ENCODE measurements at places on chromosomes 3 and 15.

DNA sequence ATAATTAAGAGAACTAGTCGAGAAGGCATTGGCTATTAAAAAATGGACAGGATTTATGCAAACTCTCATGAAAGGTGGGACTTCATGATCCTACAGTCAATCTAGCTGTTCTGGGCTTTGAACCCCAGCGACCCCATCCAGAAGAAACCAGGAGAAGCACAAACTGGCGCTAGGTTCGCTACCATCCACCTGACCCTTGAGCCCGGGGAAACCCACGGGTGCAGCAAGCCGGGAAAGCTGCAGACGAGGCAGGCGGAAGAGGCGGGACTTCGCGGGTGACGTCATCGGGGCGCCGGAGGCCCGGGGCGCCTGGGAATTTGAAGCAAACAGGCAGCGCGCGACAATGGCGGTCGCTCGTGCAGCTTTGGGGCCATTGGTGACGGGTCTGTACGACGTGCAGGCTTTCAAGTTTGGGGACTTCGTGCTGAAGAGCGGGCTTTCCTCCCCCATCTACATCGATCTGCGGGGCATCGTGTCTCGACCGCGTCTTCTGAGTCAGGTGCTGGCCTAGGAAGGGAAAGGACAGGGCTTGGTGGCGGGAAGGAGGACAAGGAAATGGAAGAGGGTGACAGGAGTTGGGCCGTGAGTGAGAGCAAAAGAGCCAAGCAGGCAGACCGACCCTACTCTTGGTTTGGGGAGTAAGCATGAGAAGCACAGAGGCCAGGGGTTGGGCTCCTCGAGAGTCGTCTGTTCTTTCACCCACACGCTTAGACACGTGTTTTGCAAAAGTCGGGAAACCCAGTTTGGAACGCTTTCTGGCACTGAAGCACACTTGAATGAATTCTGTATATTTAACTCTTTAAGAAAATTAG is at the start of gene UMPS:
TSS of gene UMPS (plus strand) at position 324 of the 812 bp plus-strand sequence. CDS start at position 344, 20 bp downstream.
- DNase-seq = peak; percentile 70

- DNase-seq = no peak
Measured at GRCh38 chr3:123909785-123910184, 25.7 kb upstream of the MYLK start.

- DNase-seq = no peak
Measured at GRCh38 chr15:79529157-79529785, 97.1 kb downstream of the MINAR1 start.

DNA sequence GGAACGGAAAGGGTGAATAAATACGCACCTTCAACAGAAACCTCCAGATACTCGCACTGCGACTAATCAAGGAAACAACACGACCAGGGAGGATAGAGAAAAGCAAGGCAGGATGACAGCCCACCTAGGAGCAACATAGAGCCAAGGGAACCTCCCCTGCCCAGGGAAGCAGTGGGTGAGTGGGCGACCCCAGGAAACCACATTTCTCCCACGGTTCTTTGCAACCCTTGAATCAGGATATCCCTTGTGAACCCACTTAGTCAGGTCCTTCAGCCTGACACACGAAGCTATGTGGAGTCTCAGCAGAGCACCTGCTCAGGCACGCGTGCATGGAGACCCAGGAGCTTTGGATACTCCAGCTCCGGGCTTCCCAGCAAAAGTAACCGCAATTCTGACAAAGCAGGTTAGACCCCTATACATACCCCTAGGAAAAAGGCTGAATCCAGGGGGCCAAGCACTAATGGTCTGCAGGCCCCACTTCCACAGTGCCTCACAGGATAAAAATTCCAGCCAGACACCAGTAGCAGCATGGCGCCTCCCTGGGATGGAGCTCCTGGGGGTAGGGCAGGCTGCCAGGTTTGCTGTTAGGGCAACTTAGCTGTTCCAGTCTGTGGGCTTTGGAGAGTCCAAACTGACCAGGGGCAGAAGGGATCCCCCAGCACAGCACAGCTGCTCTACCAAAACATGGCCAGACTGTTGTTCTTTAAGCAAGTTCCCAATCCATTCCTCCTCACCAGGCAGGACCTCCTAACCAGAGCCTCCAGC is 38.4 kb upstream of the PXYLP1 start:
- no peak for DNase-seq

DNA sequence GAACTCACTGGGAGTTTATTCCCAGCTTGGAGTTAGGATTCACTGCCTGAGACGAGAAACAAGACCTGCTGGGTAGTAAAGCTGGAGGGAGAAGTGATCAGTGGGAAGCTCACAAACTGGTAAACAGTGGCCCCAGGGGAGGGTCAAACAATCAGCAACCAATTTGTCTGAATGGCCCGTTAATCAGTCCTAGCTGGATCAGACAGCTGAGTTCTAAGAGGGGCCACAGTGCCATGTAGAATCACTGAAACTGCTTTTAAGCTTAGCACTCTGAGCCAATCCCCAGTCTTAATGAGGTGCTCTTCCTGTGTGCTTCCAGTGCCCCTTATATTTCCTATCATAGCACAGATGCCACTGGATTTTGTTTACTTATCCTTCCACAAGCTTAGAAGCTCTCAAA is 591.7 kb downstream of the RSL24D1 start:
- no peak for DNase-seq

GRCh38 chr3:20442846-20443245 is 256.8 kb upstream of the SGO1 start:
- no peak for DNase-seq

- DNase-seq = no peak
Measured at GRCh38 chr3:183033746-183034145, 53.4 kb upstream of the DCUN1D1 start.

DNA sequence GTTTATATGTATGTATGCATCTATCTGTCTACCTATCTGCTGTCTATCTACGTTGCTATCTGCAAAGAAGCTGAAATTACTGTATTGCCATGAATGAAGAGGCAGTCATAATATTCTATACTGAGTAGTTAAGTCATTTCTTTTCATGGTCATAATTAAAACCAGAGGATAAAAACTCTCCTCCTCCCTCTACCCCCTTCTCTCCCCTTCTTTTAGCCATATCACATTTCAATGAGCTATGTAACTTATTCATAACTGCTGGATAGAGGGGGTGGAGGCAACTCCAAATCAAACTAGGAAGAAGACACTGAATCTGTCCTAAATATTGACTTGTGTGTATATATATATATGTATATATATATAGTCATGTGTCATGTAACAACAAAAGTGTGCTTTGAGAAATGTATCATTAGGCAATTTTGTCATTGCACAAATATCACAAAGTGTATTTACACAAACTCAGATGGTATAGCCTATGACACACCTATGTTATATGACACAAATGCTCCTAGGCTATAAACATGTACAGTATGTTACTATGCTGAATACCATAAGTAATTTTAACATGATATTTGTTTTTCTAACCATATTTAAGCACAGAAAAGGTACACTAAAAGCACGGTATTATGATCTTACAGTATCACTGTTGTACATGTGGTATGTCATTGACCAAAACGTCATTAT is 229.7 kb upstream of the KCNMB2 start:
- no peak for DNase-seq

DNA sequence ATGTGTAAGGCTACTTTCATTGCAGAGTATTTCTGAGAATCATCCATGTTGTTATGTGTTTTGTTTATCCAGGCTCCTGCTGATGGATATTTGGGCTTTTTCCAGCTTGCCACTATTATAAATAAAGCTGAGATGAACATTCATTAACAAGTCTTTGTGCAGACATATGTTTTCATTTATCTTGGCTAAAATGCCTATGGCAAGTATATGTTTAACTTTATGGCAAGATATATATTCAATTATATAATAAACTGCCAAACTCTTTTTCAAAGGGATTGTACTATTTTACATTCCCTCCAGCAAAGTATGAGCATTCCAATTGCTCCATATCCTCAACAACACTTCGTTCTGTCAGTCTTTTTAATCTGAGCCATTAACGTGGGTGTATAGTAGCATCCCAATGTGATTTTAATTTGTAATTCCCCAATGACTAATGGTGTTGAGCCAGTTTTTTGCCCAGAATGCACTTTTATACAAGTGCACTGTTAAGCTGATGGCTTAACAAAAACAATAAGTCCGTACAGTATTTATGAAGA is 452.4 kb downstream of the SHQ1 start:
- no peak for DNase-seq

DNA sequence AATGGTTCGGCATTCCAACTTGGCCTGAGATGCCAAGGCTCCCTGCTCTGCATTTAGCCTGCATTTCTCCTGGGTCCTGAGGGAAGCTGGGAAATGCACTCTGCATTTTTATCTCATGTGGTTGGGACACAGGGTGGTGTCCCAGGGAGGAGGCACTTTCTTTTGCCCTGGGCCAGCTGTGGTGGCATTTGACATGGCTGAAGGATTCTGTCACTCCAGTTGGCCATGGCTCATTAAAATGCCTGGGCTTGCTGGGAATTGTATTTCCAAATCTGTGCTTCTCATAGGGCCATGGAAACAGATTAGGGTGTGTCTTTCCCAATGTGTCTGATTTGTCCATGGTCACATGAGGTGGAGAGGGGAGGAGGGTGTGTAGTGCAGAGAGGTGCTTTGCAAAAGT is 128.3 kb upstream of the RGMA start:
- DNase-seq = no peak

DNA sequence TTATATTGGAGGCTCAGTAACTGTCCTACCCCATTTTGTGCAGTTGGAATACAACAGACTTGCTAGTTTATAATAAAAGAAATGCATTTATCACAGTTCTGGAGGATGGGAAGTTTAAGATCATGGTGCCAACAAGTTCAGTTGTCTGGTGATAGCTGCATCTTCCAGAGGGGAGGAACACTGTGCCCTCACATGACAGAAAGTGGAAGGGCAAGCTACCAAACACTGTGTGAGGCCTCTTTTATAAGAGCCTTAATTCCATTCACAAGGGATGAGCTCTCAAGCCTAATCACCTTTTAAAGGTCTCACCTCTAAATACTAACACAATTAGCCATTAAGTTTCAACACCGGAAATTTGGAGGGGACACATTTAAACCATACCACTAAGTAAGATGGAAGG is 1073.9 kb downstream of the PLOD2 start:
- no peak for DNase-seq

DNA sequence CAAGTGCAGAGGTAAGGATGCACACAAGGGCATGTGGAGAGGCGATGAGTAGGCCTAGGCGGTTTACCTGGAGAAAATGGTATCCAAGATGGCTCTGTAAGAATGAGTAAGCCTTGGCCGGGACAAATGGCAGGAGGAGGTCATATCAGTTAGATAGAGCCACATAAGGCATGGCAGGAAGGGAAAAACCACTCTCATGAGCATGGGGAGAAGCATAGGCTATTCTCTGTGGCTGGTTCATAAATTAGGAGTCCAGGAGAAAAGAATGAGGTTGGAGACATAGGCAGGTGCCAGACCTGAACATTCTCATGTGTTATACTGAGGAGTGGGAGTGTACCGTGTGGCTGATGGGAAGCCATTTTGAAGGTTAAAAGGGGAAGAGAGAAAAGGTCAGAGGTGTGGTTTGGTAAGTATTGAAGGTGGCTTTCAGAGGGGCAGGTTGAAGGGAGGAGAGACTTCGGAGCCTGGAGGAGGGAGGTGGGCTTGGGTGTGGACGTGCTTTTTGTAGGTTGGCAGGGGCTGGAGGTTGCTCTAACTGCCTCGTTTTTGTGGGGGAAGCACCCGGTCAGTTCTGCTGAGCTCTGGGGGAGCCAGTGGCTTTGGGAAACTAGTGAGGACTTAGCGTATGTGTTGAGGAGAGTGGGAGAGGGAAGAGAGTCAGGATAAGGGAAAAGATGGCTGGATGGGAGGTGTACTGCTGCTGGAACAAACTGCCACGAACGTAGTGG is 4.6 kb upstream of the FAM43A start:
- DNase-seq = no peak

DNA sequence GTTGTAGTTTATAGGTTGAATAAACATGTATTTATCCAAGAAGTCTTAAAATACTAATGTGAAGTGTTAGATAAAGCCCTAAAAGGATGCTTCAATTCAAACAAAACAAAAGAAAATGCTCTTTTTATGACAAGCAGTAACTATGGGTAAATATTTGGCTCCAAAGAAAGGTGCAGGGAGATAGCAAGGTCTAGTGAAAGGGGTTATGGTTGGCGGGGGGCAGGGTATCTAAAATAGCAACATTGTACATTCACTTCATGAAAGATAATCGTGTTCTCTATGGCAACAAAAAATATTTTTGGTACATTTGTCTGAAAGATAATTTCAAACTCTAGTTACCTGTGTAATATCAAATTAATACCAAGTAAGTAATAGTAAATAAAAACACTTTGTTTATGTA is 149.5 kb downstream of the FGF12 start:
- no peak for DNase-seq

DNA sequence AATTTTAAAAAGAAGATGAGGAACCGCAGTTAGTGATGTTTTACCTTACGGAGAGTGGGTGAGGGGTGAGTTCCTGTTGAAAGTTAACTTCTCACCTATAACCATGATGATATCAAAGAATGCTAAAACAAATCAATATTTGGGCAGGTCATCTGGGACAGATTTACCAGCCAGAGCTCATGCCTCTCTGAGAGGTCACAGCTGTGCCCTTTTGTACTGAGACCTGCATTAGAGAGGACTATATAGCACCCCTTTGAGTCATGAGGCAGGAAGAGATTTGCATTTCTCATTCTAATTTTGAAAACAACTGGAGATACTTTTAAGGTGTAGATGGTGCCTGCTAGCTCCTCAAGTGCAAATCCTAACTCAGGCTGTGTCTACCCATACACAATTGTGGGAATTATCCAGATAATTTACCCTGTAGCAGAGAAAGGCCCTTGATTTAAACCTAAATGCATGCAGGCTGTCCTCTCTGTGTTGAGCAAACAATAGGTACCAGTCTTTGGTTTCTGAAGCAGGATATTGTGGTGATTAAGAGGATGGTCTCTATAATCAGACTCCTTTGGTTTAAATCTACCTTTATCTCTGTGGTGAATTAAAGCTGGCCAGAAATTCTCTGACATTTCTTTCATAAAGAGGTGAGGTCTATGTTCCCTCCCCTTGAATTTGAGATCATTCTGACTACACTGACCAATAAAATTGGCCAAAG is 5.8 kb upstream of the TM4SF4 start:
- DNase-seq = no peak

GRCh38 chr3:113297287-113297686 is 85.9 kb downstream of the BOC start:
- DNase-seq = no peak

DNA sequence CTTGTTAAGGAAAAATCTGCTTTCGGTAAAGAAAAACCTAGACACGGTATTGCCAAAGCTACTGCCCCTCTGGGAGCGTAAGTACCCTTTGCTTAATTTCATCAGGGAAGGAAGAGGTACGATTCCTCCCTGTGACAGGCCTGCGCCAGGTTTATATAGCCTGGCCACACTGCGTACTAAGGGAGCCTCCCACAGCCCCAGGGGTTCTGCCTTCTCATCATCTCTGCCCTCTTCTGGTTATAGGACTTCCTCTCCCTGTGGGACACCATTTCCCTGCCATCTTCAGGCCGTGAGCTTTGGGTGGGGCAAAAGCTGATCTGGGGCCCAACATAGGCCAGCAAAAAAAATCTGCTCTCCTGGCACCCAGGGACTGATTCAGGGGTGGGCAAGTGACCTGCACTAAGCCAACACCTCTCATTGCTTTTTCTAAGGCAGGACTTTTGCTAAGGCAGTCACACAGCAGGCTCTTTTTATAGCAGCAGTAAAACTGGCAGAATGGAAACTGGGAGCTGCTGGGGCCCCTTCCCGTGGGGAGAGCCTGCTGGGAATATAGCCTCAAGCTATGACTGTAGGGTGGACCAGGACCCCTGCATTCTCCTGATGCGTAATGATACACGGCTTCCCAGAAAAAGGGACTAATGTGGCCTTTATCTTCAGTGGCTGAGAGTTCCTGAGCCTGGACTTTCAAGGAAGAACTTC is 76.2 kb downstream of the PRICKLE2 start:
- DNase-seq = no peak

GRCh38 chr3:160001148-160001760 is 12.6 kb downstream of the IL12A start:
- DNase-seq = no peak

- DNase-seq = no peak
Measured at GRCh38 chr3:14439501-14440167, 37.2 kb downstream of the SLC6A6 start.
